H1 (cell line): ENCODE measurements at places on chromosomes 11 and 22. TPM values are rescaled to one million over a fixed set of nuclear protein-coding genes. Genes with fewer than 3 reads are reported as not detected.

DNA sequence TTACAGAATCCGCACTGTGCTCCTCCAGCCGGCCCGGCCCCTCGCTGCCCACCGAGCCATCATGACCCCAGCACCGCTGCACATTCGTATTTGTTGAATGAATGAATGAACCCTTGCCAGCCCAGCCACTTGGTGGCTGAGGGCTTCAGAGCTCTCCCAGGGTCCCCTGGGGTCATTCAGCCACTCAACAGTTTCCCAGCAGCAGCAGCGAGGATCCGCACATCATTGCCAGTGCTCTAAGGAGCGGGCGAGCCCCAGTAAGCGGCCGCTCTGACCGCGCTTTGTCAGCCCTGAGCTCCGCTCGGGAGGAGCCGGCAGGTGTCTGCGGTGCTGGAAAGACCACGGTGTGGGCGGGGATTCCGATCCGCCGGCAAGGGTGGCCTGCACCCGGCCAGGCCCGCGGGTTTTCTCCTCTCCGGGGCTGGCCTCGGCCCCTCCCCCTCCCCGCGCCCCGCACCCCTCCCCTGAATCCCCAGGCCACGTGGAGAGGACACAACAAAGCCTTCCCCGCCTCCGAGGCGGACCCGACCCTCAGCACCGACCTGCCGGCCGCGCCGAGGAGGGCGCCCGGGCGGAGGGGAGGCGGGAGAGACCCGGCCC lies 563 bp downstream of the BID start:
- no peaks in the 10 kb centered on the region for H3K36me3 ChIP-seq
- H3K27me3 ChIP-seq, result no peaks in the 10 kb centered on the region
- DNase-seq, result peak; percentile 81
- H3K4me3 ChIP-seq, result peak overlapping the region; percentile 57
- peaks cover 20% of the 10 kb centered on the region for H3K4me1 ChIP-seq
- H3K27ac ChIP-seq, result peak overlapping the region; percentile 60; the same call in 1 of the 2 replicates

SNX15 gene
- 18.3 and 19.6 TPM in 2 replicates for total RNA-seq

GRCh38 chr11:73648571-73649046 lies 2.2 kb downstream of the PLEKHB1 start:
- H3K4me1 ChIP-seq, result peaks cover 9% of the 10 kb centered on the region
- H3K27me3 ChIP-seq, result no peaks in the 10 kb centered on the region
- no peak for DNase-seq
- H3K36me3 ChIP-seq, result no peaks in the 10 kb centered on the region

GGT5 gene
- total RNA-seq, result not detected in 2 replicates

DNA sequence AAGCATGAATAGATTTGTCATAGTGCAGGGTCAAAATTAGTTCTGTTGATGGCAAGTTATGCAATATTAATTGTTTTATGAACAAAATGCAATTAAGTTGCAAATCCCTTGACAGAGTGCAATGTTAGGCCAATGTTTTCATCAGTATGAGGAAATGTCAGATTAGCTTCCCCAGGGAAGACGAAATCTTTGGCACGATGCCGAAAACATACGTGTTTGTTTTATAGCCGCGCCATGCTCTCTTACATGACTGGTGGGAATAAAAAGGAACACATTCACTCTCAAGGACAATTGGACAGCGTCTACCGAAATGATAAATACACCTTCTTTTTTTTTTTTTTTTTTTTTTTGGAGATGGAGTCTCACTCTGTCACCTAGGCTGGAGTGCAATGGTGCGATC lies 27.0 kb downstream of the MFNG start:
- H3K4me3 ChIP-seq, result no peak overlapping the region
- H3K27ac ChIP-seq, result no peak overlapping the region
- no peaks in the 10 kb centered on the region; the same call in none of the 2 replicates for H3K4me1 ChIP-seq
- DNase-seq, result no peak
- no peaks in the 10 kb centered on the region for H3K36me3 ChIP-seq
- H3K27me3 ChIP-seq, result no peaks in the 10 kb centered on the region

DNA sequence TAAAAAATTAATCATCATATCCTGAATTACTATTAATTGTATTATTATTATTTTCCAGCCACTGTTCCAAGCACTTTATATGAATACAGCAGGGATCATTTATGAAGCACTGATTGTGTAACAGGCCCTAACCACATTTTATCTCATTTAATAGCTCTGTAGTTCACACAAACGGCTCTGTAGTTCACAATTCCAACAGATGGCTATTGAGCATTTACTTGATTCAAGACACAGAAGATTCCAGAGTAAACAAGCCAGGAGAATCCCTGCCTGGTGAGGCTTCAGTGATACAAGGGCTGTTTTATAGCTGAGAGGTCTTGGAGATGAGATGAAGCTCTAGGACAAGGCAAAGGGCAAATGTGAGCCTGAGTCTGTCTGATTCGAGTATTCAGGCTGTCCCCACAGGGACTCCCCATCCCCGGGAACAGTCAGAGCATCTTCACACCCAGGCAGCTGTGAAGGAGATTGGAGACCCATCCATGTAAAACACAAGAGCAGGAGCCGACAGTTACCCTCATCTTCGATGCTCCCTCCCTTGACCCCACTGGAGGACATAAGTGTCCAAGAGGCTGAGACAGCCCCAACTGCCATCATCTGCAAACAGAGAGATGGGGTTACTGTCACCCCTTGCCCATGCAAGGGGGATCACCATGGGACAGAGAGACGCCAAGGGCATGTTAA lies 222.5 kb downstream of the MN1 start:
- H3K4me1 ChIP-seq, result no peaks in the 10 kb centered on the region
- no peak for DNase-seq
- no peaks in the 10 kb centered on the region for H3K36me3 ChIP-seq
- no peak overlapping the region for H3K4me3 ChIP-seq

DNA sequence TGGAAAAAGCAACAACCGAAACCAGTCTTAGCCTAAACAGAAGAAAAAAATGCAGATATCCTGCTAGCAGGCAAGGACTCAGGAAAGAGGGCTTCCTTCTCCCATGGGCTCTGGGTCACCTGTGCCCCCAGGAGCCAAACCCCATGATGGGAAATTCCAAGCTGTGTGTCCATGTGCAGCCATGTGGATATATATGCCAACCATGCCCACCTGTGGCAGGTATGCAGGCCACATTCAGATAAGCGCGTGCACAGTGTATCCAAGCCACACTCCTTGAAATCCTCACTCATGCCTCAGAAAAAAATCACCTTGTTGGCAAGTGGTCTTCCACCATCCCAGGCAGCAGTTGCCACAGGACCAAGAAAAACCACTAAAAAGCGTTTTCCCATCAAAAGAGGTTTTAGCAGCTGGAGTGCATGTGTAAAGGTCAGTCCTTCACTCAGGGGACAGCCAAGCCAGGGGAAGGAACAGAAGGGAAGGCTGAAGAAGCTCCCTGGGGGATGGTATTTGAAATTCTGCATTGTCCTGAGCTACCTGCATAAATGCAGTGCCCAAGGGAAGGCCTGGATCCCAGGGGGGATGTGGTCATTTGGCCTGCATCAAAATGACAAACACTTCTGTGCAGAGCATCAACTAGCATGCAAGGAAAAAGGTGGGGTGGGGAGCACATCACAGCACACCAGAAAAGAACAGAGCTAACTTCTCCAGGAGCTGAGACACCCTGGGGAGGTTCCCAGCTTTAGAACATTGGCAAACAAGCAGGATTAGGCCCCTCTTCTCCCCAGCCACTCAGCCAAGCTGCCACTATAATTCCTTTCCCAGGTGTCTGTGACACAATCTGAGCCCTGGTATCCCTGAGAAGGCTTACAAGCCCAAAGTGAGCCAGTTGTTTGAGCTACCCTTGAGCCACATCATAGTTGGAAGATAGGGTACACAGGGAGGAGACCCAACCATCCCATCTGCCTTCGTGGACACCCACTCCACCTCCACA lies 76.2 kb downstream of the GALNT18 start:
- H3K4me3 ChIP-seq, result no peak overlapping the region
- no peak overlapping the region for H3K27ac ChIP-seq
- H3K36me3 ChIP-seq, result no peaks in the 10 kb centered on the region
- peaks cover 11% of the 10 kb centered on the region for H3K4me1 ChIP-seq
- DNase-seq, result no peak

GRCh38 chr22:39634530-39635405 lies 64.2 kb downstream of the CACNA1I start:
- no peaks in the 10 kb centered on the region for H3K27me3 ChIP-seq
- no peak for DNase-seq
- H3K4me1 ChIP-seq, result no peaks in the 10 kb centered on the region; the same call in none of the 2 replicates
- no peak overlapping the region for H3K27ac ChIP-seq
- no peak overlapping the region for H3K4me3 ChIP-seq

GRCh38 chr11:88398372-88398771 lies 60.8 kb upstream of the CTSC start:
- H3K36me3 ChIP-seq, result no peaks in the 10 kb centered on the region
- no peak overlapping the region for H3K27ac ChIP-seq
- H3K27me3 ChIP-seq, result no peaks in the 10 kb centered on the region
- DNase-seq, result no peak
- no peaks in the 10 kb centered on the region for H3K4me1 ChIP-seq

- H3K4me1 ChIP-seq, result peaks cover 4% of the 10 kb centered on the region; the same call in 1 of the 2 replicates
- no peaks in the 10 kb centered on the region for H3K36me3 ChIP-seq
These were observed 242.0 kb downstream of the DDX10 start for GRCh38 chr11:108906826-108907225.

GRCh38 chr11:19978668-19979518 lies 181.4 kb downstream of the DBX1 start:
- H3K36me3 ChIP-seq, result no peaks in the 10 kb centered on the region
- H3K4me1 ChIP-seq, result no peaks in the 10 kb centered on the region
- no peaks in the 10 kb centered on the region for H3K27me3 ChIP-seq
- no peak overlapping the region for H3K27ac ChIP-seq

TMEM126B gene
- total RNA-seq, result 82.8 and 85.6 TPM in 2 replicates

VPREB1 gene
- total RNA-seq, result not detected in 2 replicates
